ENCODE measurements at places on chromosomes 5 and 9.

GRCh38 chr5:142384014-142384413, 59.2 kb upstream of the SPRY4 start:
- no peak for DNase-seq

DNA sequence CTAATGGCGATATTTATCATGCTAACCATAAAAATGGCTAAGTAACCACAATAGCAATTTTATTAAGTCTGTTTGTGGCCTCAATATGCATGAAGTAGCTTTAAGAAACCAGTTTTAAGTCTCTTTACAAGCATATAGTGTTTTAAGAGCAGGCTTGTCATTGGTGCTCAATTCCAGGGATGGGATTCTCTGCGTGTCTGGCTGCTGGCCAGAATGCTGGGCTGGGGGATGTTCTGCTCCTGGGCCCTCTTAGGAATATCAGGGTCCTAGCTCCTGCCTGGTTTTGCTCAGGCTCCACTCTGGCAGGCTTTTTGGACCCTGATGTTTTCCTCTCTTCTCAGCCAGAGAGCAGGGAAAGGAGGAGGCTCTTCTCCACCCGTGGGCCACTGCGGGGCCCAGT, 127.2 kb downstream of the PDE8B start:
- no peak for DNase-seq

DNA sequence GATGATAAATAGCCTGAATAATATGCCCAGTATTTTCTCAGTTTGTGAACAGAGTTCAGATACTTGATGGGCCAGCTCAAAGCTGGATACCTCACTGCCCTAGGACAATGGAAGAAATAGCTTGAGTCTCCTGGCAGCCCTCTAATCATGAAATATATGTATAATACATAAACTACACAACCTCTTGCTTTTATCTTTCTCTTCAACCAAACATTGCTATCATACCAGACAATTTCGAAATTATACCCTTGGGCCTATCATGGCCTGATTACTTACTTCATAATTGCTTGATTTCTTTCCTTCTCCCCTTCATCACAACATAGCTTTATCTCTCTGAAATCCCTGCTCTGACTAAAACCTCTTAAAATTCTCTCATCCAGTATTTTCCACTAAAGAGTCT, 1144.9 kb upstream of the C9orf72 start:
- DNase-seq: no peak

- DNase-seq: no peak
Measured at GRCh38 chr5:36934740-36935356, 58.3 kb downstream of the NIPBL start.

- no peak for DNase-seq
Measured at GRCh38 chr9:86983620-86984259, 36.4 kb upstream of the GAS1 start.

DNA sequence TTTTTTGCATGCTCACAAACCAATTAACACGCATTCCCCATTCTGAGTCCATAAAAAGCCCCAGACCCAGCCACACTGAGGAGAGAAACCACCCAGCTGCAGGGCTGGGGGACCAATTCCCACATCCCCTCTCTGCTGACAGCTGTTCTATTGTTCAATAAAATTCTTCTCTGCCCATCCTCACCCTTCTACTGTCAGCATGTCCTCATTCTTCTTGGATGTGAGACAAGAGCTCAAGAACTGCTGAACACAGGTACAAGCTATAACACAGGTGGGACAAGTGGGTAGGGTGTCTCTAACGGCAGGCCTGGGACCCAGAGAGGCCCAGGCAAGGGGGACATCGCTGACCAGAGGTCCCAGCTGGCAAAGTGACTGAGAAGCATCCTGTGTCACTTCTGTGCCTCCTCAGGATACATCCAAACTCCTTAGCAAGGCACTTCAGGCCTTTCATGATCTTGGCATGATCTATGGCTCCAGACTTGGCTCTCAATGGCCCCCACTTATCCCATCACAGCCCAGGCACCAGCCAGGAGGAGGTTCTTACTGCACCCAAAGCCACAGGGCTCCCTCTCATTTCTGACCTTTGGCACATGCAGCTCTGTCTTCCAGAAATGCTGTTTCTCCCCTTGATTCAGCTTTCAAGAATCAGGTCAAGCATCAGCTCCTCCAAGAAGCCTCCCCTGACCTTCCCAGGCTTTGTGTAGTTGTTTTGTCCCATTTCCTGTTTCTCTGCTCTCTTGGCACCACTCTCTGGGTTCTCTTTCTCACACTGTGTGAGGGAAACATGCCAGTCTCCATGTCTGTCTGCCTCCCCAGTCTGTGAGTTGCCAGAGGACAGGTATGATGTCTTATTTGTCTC, 7.3 kb upstream of the ALDH1B1 start:
- DNase-seq: no peak

DNA sequence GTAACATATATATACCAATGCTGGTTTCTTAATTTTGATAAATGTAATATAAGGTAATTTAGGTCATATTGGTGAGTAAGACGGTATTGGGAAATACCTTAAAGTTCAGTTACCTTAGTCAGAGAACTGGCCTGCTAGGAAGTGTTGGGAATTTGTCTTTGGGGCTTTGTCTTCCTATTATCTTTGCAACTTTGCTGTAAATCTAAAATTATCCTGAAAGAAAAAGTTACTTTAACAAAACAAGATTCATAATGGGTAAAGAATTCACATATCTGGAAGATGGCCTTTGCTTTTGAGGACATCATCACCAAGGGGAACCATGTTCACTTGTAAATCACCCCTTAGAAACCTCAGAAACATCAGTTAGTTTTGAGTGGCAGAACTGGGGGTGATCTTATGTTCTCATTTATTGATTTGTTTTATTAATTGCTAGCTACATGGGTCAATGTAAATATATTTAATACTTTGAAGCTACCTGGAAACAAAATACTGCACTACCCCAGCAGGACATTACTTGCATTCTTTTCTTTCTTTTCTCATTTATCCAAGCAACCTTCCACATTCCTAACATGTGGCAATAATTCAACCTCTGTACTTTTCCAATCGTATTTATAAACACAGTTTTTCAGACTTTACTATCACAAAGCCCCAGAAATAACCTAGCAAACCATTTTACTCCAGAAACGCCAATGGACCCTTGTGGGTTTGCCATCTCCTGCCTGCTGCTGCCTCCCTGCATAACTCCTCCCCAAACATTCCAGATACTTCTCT, 41.4 kb downstream of the GLIS3 start:
- DNase-seq: no peak

GRCh38 chr9:114834386-114834785, 28.5 kb upstream of the TNFSF15 start:
- no peak for DNase-seq

DNA sequence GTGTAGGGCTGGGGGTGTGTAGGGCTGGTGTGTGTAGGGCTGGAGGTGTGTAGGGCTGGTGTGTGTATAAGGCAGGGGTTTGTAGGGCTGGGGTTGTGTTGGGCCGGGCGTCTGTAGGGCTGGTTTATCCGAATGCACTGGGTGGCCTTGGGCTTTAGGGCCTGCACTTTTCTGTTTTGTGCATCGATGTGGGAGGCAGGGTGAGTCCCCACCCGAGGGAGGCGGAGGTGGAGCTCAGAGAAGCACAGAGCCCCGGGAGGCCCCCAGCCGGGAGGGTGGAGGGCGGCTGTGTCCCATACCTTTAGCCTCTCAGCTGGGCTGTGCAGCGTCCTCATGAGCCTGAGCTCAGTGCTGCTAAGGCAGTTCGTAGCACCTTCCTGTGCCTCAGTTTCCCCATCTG, 13.5 kb downstream of the COL5A1 start:
- DNase-seq: no peak

DNA sequence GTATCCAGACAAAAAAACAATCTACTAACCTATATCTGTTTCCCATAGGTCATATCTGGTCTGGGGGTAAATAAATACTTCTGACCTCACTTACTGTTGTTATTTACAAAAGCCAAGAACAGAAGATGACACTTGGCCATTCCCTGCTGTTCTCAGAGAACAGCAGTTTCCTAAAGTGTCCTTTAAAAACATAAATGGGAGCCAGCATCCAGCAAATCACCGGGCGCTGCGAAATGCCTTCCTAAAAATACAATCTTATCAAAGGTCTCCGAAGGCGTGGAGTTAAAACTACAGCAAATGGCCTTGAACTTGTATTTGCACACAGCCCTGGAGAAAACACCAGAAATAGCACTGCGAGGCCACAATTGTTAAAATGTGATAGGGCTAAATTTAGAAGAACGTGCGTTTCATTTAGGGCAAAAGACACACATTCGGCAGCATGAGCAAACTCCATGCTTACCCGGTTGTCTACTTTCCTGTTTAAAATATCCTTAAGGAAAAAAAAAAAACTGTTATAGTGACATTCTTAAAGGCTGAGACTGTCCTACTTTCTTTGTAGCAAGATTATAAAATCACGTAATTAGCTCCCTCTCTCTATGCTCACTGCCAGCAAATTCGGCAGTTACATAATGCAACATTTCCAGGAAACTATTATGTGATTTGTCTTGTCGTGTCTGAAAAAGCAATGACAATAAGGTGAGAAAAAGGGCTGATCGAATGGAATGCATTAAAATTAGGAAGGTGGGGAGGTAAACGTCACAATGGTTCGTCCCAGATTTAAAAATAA, 1.5 kb downstream of the NFIL3 start:
- no peak for DNase-seq

GRCh38 chr9:126877418-126877817, 17.0 kb downstream of the ZBTB34 start:
- no peak for DNase-seq

DNA sequence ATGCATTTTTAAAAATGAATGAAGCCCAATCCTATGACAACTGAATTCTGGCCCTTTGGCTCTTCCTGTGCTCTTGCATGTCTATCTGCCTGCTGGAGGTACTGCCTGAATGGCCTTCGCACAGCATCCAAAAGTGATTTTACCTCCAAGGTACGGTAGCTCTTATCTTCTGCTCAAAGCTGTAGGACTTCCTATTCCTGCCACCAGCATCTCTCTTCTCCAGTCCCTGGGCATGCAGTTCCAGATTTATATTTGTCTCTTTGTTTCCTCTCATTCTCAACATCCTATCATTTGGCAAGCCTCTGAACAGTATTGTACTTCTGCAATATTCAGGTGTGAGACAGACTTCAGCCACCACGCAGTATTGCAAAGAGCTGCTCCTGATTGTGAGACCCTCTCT, 43.7 kb upstream of the SH3GL2 start:
- no peak for DNase-seq

DNA sequence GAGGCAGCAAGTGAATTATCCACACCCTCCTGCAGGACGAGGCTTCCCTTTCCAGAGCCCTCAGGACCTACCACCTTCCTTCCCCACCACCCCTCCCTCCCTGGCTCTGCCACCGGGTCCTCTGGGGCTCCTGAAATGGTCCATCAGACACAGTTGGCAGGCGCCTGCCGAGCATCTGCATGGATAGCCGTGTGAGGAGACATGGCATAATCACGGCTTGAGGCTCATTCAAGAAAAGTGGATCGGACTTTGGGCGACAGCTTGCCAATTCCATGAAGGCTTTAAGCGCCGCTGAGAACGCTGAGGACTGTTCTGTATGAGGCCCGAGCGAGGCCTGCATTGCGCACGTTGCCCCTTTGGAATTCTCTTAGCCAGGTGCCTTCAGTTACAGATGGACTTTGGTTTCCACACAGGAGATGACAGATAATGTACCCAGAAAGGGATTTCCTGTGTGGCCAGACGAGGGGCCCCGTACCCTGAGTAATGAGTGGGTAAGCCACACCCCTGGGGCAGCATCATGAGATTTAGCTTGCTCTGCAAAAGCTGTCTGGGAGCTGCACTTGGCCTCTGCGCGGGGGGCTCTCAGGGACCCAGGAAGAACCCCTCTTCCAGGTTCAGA, 179.8 kb downstream of the OLFM1 start:
- DNase-seq: no peak

DNA sequence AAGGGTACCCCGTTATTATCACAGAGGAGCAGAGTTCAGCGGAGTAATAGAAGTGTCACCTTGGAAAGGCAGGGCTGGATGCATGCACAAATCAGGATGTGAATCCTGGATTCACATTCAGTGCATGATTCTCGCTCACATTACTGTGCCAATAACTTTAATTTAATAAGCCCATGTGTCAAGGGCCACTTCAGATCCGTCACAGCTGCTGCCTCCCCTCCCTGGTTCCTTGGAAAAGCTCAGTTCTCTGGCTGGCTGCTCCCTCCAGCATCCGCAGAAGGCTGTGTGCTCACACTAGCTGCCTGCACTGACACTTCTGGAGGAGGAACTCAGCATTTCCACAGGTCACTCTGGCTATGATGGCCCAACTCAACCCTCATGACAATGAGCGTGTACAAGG, 256.8 kb upstream of the ADAMTS16 start:
- no peak for DNase-seq

- no peak for DNase-seq
Measured at GRCh38 chr5:78808380-78808779, 159.8 kb upstream of the LHFPL2 start.

GRCh38 chr9:121946465-121946864, 146.6 kb downstream of the TTLL11 start:
- no peak for DNase-seq

DNA sequence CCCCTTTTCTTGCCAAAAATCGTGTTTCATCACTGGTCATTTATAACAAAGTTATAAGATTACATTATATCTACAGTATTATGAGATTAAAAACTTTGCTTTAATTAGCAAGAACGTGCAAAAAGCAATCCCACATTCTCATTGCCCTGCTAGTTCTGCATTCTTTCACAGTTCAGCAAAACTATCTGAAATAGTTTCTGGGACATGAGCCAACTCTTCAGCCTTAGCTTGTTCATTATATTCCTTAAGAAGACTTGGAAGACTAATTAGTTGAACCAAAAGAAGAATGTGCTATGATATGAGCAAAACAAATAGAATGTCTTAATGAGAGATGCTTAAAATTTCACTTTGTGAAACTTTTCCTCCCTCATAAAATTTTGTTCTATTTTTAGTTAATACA, 76.7 kb downstream of the ITGA1 start:
- no peak for DNase-seq

- DNase-seq: no peak
Measured at GRCh38 chr5:15734058-15734457, 234.1 kb downstream of the FBXL7 start.

GRCh38 chr5:127070243-127070642, 3.1 kb downstream of the C5orf63 start:
- DNase-seq: no peak

DNA sequence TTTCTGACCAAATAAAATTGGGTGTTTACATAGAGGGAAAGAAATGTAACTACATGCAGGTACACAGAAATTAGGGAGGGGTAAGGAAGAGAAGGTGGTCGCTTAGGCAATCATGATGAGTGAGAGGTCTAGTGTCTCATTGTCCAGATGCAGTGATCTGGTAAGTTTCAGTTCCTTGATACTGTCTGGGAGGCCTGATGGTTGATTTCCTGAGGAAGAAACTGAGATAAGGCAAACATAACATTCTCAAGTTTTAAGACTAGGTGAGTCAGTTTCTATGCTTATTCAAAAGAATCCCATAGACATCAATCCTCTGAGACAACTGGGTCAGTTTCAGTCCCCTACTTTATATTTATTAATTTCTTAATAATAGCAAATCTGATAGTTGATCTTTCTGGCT, 843.3 kb upstream of the CDH10 start:
- DNase-seq: no peak

DNA sequence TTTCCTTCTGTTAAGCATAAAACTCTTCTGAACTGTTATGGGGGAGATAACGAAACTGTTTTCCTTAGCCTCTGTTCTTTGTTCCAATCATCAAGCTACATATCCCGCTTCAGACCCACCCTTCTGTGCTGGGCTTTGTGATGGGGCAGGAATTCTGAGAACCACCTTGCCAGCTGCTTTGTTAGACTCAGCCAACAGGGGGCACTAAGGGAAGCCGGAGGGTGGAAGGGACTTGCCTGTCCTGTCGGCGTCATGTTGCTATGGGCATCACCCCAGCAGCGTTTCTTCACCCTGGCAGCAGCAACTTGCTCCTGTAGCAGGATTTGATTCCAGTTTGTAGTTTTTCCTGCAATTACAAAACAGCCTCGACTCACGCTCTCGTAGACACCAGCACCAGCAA, 169.1 kb downstream of the CAAP1 start:
- peak; percentile 55 for DNase-seq
